ENCODE measurements at places on chromosomes 5 and 9. TPM values are rescaled to one million over a fixed set of nuclear protein-coding genes. Genes with fewer than 3 reads are reported as not detected.
A peak's percentile ranks its signal among the peaks of the same experiment; 100 is the strongest.

The TMEM215 gene
- total RNA-seq: not detected

The PCDHA10 gene
- total RNA-seq: not detected

The SMIM33 gene
- not detected for total RNA-seq

The PTPN3 gene
- 11.3 TPM for total RNA-seq

GRCh38 chr9:126360073-126360472, 33.4 kb downstream of the MVB12B start:
- no peak for DNase-seq

DNA sequence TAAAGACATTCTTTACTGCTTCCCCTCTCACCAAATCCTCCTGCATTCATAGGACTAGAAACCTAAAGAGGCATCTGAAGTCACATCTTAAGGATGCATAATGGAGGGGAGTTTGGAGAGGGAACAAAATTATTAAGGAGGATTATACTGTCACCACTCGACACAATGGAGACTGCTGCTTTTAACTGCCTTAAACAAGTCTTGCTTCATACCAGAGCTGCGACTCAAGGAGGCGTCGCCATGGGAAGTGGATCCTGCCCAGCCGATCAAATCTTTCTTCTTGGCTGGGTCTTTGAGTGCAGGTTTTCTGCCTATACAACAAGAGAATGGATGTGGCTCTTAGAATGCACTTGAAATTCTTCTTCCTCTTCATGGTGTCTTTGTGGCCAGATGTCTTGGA, 66.7 kb upstream of the FOXE1 start:
- DNase-seq: peak; percentile 6

GRCh38 chr9:81530310-81530810, 159.0 kb downstream of the TLE1 start:
- no peak for DNase-seq

GRCh38 chr9:74643303-74643923, 146.3 kb downstream of the RORB start:
- DNase-seq: no peak

DNA sequence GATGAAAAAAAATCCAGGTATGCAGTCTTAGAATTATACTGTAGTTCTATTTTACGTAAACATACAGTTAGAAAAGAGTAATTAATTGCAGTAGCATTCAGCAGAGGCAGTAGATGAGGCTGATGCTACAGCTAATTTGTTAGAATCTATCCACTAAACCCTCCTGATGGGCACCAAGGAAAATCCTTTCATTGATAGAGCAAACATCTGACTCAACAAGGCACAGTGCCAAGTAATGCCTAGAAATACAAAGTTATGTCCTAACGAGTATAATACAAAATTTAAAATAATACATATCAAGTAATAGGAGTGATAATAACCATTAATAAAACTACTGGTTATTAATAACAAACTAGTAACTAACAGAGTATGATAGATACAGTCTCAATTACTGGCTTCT, 9.0 kb downstream of the MOCS2 start:
- DNase-seq: no peak

DNA sequence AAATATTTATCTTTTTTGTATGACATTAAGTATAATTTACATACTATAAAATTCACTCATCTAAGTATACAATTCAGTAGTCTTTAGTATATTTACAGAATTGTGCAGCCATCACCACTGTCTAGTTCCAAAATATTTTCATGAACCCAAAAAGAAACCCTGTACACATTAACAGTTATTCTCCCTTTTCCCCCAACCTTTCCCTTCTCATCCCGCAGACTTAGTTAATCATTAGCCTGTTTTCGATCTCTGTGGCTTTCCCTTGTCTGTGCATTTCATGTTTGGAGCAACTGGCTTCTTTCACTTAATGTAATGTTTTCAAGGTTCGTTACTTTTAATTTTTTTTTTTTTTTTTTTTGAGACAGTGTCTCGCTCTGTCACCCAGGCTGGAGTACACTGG, 37.5 kb downstream of the MTREX start:
- no peak for DNase-seq

DNA sequence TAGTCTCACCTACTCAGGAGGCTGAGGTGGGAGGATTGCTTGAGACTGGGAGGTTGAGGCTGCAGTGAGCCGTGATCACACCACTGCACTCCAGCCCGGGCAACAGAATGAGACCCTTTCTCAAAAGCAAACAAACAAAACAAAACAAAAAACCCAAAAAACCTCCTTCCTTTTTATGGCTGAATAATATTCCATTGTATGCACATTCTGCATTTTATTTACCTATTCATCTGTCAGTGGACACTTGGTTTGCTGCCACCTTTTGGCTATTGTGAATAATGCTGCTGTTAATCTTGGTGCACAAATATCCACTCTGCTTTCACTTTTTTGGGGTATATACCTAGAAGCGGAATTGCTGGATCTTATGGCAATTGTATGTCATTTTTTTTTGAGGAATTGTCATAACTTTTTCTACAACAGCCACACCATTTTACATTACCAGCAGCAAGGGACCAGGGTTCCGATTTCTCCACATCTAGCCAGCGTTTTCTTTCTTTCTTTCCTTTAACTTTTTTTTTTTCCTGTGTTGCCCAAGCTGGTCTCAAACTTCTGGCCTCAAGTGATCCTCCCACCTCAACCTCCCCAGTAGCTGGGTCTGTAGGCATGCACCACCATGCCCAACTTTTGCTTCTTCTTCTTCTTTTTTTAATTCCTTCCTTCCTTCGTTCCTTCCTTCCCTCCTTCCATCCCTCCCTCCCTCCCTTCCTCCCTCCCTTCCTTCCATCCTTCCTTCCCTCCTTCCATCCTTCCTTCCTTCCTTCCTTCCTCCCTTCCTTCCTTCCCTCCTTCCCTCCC, 30.6 kb downstream of the NKX2-5 start:
- peak; percentile 58 for DNase-seq

DNA sequence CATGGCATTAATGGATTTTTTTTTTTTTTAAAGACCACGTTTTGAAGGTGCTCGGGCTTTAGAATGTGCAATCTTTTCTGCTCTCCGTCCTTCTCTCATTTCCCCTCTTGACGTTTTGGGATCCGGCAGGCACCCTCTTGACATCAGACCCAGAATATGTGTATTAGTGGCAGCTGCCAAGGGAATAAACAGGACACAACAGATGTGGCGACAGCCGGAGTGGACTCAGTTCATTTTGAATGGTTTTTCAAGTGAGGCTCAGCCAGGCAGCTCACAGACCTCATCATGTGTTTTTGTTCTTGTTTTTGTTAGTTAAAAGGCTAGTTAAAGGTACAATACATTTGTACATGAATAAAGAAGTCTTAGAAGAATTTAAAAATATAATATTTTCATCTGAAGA, 365.0 kb upstream of the SEMA6A start:
- DNase-seq: no peak

- DNase-seq: no peak
These were observed 547.9 kb downstream of the DTWD2 start for GRCh38 chr5:118440496-118440895.

Data from HT-29 (cell line).